Pulmonary artery endothelial cell (primary cell): ENCODE measurements at places on chromosomes 7 and 10. TPM values are rescaled to one million over a fixed set of nuclear protein-coding genes. Genes with fewer than 3 reads are reported as not detected.
A peak's percentile ranks its signal among the peaks of the same experiment; 100 is the strongest.

- no peak for DNase-seq
Measured at GRCh38 chr7:14389181-14389591, 399.7 kb upstream of the ETV1 start.

- DNase-seq, result no peak
Measured at GRCh38 chr10:75209086-75209920, 1.3 kb upstream of the VDAC2 start.

GRCh38 chr10:122181041-122181732 lies 89.9 kb upstream of the BTBD16 start:
- DNase-seq, result no peak

- DNase-seq, result peak; percentile 7
Measured at GRCh38 chr10:59622320-59623132, 87.1 kb downstream of the SLC16A9 start.

DNA sequence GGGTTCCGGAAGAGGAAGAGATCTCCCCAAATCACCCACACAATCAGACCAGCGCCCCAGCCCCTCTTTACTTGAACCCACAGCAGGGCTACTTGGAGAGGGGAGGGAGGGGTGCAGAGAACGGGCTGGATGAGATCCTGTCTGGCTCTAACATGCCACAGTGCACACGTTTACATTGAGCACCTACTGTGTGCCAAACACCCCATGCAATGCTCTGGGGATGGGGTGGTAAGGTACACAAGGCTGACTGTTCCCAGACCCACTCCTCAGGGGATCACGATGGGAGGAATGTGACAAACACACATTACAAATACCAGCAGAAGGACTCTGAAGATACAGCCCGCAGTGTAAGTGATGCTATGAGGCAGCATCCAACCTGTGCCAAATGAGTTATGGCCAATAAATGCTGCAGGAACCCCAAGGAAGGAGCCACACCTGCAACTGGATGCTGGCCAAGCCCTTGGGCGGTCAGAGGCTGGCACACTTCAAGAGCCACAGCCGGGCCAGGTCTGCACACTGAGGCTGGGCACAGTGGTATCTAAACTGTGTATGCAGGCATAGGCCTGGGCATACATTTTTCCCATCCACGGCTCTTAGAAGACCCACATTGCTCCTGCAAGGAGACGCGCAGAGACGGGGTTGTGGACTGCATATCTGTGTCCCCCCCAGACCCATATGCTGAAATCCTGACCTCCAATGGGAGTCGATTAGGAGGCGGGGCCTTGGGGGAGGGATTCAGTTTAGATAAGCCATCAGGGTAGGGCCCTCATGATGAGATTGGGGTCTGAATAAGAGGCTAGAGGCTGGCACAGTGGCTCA lies 6.4 kb downstream of the SPOCK2 start:
- no peak for DNase-seq

- no peak for DNase-seq
Measured at GRCh38 chr10:59635502-59636290, 74.0 kb downstream of the SLC16A9 start.

DNA sequence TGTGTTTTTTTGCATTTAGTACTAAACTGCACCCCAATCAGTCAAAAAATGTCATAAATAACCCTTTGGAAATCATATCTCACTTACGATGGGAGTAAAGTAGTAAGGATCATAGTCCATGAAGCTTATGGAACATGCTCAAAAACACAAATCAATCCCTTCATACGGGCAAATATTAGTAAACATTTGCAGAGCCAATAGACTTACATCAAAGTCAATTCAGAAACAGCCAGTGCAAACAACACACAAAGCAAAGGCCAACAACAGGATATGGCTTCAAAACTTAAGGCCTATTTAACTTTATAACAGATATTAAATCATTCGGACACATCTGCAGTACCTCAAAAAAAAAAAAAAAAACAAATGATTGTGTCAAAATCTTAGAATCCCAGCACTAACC lies 32.1 kb downstream of the SGCE start:
- no peak for DNase-seq

Gene GLCCI1
- 1.5 and 3.0 TPM in 2 replicates for total RNA-seq

Gene TMEM139
- total RNA-seq, result not detected in 2 replicates
